Osteoblast (primary cell): ENCODE measurements at places on chromosomes 3 and 15. TPM values are rescaled to one million over a fixed set of nuclear protein-coding genes. Genes with fewer than 3 reads are reported as not detected.
A peak's percentile ranks its signal among the peaks of the same experiment; 100 is the strongest.

- DNase-seq = no peak
Measured at GRCh38 chr3:33229066-33229465, 10.5 kb upstream of the SUSD5 start.

DNA sequence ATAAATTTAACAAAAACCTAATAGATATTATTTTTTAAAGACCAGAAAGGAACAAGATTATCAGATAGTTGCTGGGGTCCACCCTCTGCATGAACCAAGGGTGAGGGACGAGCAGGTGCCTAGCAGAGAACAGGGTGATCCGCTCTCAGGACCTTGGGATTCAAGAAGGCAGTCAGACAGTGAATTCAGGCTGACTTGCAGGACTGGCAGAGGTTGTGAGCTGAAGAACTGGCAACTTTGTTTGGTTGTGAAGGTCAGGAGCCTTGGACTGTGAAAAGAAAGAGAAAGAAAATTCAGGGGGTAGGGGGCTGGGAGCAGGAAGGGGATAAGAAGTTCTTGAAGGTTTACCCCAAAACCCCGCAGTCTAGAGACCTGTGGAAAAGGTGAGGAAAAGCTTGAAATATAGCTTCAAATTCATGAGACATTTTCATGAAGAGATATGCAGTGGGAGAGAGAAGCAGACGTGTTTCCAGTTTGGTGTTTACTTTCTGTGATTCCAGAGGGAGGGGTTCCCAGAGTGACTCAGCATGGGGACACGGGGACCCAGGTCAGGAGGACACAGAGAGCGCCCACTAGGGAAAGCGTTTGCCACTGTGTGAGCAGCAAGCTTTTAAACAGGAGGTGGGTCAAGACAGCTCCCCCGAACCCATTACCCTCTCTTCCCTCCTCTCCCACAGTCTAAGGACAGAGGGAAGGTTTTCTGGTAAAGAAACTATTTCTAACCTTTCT, 217.2 kb upstream of the UMPS start:
- DNase-seq = no peak

The GOLGA8J gene
- total RNA-seq = 0.29 TPM in 1 of 2 replicates, not detected in the other

DNA sequence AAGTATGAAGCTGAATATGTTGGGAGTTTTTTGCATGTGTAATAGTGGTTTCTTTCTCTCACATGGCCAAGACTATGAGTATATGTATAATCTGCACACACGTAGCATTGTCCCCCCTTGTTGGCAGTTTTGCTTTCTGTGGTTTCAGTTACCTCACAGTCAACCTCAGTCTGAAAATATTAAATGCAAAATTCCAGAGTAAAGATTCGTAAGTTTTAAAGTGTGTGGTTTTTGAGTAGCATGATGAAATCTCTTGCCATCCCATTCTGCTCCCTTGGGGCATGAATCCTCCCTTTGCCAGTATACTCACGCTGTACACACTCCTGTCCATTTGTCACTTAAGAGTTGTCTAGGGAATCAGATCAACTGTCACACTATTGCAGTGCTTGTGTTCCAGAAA, 742.0 kb upstream of the CCDC54 start:
- peak; percentile 59 for DNase-seq

The ZBTB20 gene
- total RNA-seq = 32.9 and 35.4 TPM in 2 replicates

- peak; percentile 58 for DNase-seq
Measured at GRCh38 chr3:183692436-183692835, 5.2 kb upstream of the YEATS2 start.

- no peak for DNase-seq
Measured at GRCh38 chr15:69787791-69788190, 309.9 kb downstream of the TLE3 start.

GRCh38 chr3:127228866-127229265, 35.9 kb downstream of the PRR23E start:
- no peak for DNase-seq

DNA sequence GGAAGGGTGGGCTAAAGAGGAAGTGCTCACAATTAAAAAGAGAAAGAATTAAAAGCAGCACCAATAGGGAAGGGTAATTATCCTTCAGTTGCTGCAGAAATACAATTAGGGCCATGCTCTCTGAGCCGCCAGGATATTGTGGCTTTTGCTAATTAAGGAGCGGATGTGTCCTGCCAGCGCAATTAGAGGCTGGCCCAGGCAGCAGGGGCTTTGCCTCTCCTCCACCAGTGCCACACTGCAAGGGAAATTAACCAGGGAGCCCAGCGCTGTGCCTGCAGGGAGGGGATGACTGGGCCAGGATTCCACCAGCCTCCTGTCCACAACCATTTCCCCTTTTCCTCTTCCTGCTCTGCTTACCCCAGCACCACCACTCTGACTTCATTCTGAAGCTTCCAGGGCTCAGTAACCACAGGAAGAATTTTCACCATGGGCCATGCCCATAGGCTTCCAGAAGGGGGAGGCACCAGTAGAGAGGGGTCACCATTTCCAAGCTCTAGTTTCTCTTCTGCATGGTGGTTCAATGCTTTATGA, 10.4 kb upstream of the AEN start:
- DNase-seq = no peak

DNA sequence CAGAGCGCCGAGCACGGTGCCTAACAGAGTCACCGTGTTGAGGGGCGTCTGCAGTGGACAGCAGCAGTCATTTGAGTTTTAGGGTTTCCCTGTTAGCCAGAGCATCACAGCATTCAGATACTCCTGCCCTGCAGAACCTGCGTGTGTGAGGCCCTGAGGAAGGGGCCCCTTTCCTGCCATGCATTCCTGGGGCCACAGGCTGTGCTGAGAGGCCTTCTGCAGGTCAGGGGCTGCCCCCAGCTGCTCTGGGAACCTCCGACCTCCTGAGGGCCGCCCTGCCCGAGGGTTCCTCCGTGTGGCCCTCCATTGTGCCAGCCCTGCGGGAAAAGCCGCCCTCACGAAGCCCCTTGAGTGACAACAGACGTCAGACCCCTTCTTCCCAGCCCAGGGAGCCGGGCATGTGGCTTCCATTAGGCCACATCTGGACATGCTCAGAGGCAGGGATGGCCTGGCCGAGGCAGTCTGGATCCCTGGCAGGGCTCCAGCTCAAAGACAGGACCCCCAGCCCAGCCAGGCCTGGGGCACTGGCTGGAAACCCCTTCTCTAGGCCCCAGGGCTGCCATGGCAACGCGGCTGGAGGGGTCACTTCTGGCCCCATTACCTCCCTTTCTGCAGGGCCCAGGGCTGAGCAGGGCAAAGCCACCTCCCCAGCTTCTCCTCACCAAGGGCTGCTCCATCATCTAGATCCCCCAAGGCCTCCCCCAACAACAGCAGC, 25.3 kb downstream of the FBLN2 start:
- DNase-seq = peak; percentile 63

The SPESP1 gene
- 2.9 TPM in 2 replicates for total RNA-seq

DNA sequence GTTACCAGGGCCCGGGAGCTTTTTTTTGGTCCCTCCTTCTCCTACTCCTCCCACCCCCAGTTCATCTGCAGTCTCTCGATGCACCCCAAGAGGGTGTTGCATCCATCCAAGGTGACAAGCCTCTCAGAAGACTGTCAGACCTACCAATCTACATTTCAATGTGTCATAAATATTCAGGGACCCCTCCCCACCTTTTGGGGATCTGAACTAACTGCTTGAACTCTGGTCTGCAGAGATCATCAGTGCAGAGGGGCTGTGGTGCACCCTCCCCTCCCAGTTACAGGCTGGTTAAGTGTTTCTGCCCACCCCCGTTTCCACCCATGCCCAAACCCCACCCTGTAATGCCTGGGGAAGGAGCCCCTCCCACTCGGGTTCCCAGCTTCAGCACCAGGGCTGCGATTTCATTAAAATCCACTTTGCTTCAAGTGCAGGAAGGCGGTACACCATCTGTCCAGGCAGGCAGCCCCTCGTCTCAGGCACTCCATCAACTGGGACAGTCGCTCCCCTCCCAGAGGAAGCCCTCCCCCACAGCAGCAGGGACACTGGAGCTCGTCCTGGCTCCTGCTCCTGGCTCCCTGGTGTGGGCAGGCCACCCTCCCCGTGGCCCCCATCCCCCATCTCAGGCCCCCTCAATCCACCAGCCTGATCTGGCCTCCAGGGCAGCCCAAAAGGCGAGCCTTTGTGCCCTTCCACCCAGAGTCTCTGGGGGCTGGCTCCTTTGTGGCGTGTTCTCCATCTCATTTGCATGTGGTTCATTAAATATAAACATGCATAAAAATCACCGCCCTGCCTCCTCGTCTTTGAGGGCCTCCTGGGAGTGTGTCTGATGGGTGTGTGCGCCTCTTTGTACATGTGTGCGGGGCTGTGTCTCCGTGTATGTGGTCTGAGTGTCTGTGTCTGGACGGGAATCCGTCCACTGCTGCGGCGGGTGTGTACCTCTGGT, 32.3 kb downstream of the RNU5B-1 start:
- no peak for DNase-seq

DNA sequence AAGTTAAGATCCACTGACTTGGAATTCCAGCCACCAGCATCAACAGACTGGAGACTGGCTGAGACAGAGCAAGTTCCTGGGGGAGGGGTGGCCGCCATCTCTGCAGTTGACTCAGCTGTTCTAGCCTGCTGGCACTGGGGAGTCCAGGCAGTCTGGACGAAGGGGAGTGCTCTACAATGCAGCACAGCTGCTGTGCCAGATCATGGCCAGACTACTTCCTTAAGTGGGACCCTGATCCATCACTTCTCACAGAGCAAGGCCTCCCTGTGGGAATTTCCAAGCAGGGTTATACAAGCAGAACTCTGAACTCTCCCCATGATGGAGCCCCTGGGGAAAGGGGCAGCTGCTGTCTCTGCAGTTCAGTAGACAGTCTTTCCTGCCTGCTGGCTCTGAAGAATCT, 35.2 kb downstream of the PYGO1 start:
- DNase-seq = peak; percentile 32

GRCh38 chr3:37402351-37402750, 228.0 kb upstream of the LRRFIP2 start:
- DNase-seq = no peak

GRCh38 chr3:128439226-128439625, 27.5 kb downstream of the DNAJB8 start:
- DNase-seq = no peak

The MCF2L2 gene
- under 0.01 TPM in 2 replicates for total RNA-seq

DNA sequence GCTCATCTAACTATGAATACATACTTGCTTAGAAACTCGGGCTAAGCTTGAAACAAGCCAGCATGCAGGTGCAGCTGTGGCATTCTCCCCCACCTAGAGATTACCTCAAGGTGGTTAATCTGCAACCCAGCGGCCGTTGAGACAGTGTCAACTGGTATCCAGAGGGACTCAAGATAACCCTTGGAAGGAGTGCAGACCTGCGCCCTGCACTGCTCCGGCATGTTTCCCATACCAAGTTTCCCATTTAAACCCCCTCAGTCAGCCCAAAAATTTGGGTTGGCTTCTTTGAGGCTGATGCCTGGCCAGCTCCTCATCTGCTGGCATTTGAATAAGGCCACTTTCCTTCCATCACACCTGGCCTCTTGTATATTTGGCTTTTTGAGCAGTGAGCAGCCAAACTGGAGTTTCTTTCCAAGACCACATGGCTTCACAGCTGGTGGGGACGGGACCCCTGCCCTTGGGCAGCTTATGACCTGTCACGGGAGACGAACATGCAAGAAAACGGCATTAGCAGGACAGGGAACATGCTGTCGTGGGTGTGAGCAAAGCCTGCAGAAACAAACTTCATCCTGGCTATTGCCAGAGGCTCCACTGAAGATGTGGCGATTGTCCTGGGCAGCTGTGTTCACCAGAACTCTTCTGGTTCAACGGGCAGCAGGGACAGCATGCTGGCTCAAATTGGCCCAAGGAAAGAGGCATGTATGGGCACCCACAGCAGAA, 98.2 kb downstream of the PLXNA1 start:
- peak; percentile 71 for DNase-seq

GRCh38 chr3:34020170-34020569, 221.7 kb downstream of the PDCD6IP start:
- no peak for DNase-seq

DNA sequence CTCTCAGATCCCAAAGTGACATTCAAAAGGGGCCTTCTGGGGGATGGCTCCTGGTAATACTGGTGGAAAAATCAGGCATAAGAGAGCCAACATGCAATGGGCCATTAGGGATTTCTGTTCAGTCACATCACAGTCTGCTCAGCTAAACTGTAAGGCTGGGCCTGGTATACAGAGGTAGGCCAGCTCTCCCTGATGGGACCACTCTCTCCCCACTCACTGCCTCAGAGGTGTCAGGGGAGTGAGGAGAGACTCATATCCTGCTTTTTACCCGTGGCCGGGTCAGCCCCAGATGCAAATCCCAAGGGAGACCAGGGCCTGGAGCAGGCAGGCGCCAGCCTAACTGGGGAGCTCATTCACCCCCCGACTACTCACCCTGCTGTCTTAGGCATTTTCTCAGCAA, 48.1 kb upstream of the TPM1 start:
- DNase-seq = peak; percentile 74

- peak; percentile 32 for DNase-seq
Measured at GRCh38 chr3:14991818-14992612, 44.6 kb downstream of the NR2C2 start.

DNA sequence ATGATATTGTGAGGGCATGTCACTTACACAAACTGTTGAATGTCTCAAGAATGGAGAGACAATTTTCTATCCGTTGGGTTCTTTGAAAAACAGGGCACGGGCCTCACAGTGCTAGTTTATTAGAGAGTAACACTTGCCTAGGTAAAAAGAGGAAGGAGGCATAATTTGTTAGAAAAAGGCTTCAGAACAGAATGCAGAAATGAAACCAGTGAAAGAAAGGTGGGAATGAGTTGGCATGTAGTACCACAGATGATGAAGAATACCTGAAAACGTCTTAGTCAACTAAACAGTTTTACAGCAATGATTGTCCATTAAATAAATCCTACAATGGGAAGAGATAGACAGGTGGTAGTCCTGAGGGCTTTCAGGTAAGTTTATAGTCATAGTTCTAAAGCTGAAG, 1399.7 kb upstream of the CADM2 start:
- no peak for DNase-seq

The NRG4 gene
- not detected in 2 replicates for total RNA-seq

DNA sequence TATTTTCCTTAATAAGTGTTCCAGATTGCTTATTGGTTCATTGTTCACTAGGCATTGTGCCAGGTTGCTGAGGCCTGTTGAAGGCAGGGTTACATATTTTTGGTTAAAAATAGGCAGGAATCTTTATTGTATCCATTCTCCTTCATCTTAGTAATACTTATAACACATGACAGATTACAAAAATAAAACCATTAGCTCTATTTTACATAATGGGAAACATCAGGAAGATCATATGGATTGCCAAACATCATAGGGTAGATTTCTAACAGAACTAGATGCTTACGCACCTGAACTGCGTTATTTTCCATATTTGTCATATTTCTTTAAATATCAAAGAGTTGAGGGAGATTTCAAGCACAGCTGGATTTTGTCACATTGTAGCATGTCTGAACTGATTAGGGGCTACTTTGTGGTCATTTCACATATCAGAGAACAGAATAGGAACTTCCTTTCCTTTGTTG, 462.9 kb upstream of the SGO1 start:
- no peak for DNase-seq

The PLCB2 gene
- under 0.01 TPM in 2 replicates for total RNA-seq

- DNase-seq = no peak
Measured at GRCh38 chr3:149497966-149498670, 23.6 kb downstream of the TM4SF4 start.

The PLS1 gene
- 0.88 and 1.1 TPM in 2 replicates for total RNA-seq
